Motor neuron (in vitro differentiated cells): ENCODE measurements at places on chromosomes 4 and X. TPM values are rescaled to one million over a fixed set of nuclear protein-coding genes. Genes with fewer than 3 reads are reported as not detected.

Gene NPY2R
- total RNA-seq, result 0.05 and 0.09 TPM in 2 replicates

Gene VCX3B
- not detected in 2 replicates for total RNA-seq

Gene CSN1S1
- total RNA-seq, result not detected in 2 replicates

Gene WDR17
- total RNA-seq, result 23.5 and 24.6 TPM in 2 replicates

DNA sequence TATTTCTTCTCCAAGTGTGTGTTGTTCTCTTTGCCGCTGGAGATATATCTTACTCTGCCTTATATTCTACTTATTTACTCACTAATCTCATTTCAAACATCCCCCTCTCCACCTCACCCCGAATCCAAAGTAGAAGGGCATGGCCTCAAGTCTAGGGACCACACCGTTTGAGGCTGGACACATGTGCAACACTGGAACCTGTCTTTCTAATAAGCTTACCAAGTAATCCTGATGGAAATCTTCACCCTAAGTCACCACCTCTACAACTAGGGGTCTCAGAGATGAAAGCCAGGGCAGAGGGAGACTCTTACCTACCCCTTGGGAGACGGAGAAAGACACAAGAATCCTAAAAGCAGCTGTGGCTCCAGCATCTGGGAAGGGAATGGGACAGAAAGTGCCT lies 6.0 kb downstream of the PROM1 start:
- ATAC-seq, result no peak

DNA sequence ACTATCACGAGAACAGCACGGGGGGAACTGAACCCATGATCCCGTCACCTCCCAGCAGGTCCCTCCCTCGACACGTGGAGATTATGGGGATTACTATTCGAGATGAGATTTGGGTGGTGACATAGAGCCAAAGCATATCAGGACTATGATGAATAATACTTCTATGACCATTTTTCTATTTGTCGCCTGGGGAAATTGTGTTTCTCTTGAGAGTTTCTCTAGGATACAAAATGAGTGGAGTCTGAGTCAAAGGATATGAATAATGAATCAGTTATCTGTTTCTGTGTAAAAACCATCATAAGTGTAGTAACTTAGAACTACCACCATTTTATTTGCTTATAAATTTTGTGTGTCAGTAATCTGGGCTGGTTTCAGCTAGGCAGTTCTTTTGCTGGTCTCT lies 533.0 kb upstream of the ARX start:
- no peak for ATAC-seq

DNA sequence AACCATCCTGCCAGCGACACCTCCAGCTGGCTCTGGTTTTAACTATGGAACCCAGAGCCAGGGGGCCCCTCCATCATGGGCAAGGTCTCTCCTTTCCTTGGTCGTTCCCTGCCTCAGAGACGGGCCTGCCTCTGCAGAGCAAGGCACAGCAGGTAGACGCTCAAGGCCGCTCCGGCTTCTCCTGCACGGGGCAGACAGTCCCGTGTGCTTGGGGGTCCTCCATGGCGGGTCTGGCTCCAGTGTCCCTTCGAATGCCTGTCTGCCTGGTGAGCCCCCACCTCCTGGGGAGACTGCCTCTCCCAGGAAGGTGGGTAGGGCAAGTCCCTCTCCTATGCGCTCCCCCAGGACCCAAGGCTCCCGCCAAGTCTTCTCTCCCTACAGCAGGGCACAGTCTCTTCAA lies 71.5 kb downstream of the ACOX3 start:
- no peak for ATAC-seq

- no peak for ATAC-seq
Measured at GRCh38 chr4:8837181-8837841, 34.3 kb downstream of the HMX1 start.

DNA sequence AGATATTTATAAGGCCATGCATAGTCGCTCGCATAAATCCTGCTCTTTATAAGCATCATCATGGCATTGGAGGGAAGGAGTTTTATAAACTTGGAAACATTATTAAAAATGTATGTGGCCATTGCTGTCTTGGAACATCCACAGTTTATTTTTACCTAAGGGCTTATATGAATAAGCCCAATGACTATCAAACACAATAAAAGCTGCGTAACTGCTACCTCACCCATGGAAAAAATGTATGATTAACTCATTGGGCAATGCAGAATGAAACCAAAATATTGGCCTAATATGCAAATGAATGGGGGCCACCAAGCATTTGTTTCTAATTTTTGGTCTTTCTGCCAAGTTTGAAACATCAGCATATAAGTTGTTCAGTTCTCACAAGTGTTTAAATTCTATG lies 19.1 kb downstream of the GEMIN8 start:
- ATAC-seq, result no peak

- no peak for ATAC-seq
Measured at GRCh38 chr4:56684320-56685050, 3.4 kb upstream of the HOPX start.

DNA sequence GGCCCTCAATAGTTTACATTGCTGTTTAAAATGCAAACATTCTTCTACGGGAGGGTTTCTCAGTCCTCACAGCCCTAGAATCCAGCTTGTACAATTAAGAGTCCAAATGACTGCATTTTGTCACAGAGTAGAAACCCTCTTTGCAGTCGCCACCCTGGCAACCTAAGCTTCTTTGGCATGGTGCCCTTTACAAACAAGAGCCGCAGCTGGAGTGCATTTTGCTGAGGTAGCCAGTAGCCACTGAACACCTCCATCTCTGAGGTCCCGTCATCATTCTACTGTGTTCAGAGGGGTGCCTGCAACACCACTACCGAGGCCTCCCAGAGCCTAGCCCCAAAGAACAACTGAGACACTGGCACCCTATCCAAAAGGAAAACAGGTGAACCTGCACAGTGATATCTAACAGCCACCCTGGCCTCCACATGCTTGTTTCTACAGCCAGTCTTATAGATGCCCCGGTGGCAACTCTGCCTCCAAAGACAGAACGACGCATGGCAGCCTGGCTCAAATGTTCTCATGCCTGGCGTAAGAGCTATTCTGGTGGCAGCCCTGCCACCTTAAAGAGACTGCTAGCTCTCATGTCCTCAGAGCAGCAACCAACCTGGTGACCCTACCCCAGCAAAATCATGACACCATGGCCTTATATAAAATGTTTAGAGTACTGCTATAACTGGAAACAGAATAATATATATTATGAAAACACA lies 801.9 kb downstream of the TECRL start:
- ATAC-seq, result no peak

- no peak for ATAC-seq
Measured at GRCh38 chrX:85569096-85569495, 189.6 kb upstream of the POF1B start.

GRCh38 chr4:88033309-88033708 lies 25.9 kb downstream of the PKD2 start:
- no peak for ATAC-seq

GRCh38 chrX:11438767-11439166 lies 145.6 kb downstream of the AMELX start:
- ATAC-seq, result no peak

GRCh38 chr4:11133868-11134267 lies 294.8 kb downstream of the HS3ST1 start:
- ATAC-seq, result no peak

GRCh38 chrX:152943826-152944225 lies 46.0 kb downstream of the ZNF185 start:
- no peak for ATAC-seq

GRCh38 chrX:69116077-69116476 lies 49.2 kb downstream of the PJA1 start:
- peak; percentile 56 for ATAC-seq

GRCh38 chrX:34332334-34332733 lies 200.2 kb upstream of the FAM47A start:
- peak; percentile 25 for ATAC-seq

GRCh38 chrX:48911412-48912182 lies at the start of gene SLC35A2:
SLC35A2 (minus strand) TSS chrX:48911646; CDS start chrX:48911636, 10 bp downstream.
- ATAC-seq, result peak; percentile 90

GRCh38 chr4:94757192-94758140 lies at the start of gene BMPR1B:
BMPR1B (plus strand) TSS chr4:94757955; CDS start chr4:95104425, 346,470 bp downstream.
- ATAC-seq, result peak; percentile 80

- ATAC-seq, result no peak
Measured at GRCh38 chr4:138275216-138275615, 33.1 kb upstream of the SLC7A11 start.

GRCh38 chrX:10656214-10656613 lies 35.8 kb upstream of the MID1 start:
- no peak for ATAC-seq

GRCh38 chr4:174352061-174352819 lies 68.5 kb downstream of the CEP44 start:
- no peak for ATAC-seq

DNA sequence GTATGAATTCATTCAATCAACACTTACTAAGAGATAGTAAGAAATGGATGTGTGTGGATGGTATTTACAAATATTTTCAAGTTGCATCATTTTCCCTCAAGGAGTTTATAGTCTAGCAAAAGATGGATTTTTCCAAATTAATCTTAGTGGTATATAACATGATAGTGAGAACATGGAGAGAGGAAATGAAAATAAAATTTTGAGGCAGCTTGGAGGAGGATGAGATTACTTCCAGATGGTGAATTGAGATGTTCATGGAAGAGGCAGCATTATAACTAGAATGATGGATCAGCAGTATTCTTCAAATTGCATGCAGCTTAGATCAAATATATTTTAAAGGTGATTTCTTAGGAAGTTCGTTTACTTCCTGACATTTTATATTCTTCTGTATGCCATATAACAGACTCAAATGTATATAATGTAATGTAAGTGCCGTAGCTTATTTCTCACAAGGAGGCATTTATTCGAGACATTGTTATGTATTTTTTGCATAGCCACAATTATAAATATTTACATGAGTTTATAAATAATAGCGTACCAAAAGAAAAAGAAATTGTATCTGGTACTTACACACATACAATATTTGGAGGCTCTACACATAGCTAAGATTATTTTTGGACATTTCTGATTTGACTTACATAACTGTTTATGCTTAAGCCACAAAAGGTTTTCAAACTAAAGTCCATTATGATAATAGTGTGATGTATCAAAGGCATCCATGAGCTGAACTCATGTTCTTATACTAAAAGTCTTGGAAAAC lies 439.4 kb downstream of the SPRY1 start:
- ATAC-seq, result no peak

- ATAC-seq, result peak; percentile 25
Measured at GRCh38 chr4:176906709-176907108, 114.0 kb upstream of the VEGFC start.

DNA sequence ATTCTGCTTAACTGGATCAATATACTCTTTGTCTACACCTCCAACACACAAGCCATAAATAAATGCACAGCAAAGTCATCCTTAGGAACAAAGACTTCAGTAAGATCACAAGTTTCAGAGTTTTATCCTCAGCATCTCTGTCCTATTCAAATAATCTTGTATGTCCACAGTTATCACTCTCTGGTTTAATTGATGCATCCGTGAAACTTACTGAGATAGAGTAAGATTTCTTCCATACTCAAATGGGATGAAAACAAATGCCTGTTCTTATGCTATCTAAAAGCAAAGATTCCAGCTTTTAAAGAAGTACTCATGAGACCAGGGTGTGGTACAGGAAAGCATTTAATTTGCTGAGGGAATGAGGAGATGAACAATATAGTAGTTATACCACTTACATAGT lies 184.6 kb upstream of the SLC7A11 start:
- ATAC-seq, result no peak

GRCh38 chr4:139175646-139176301 lies 1.2 kb downstream of the ELF2 start:
- peak; percentile 4 for ATAC-seq

DNA sequence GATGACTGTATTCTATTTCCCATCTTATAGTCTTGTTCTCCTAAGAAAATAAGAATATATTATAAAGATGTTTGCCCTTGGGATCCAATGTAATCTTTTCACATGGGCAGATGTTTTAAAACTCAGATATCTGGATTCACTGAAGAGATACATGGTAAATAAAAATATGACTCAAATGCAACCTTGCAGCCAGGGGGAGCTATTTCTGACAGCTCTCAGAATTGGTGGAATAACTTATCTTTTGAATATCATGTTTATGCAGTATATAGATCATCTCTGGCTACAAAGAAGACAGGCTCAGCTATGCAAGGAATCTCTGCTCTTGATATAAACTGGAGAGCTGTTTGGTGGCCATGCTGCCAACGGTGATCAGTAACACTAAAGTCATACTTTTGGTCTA lies 274.7 kb downstream of the GLUD2 start:
- no peak for ATAC-seq
